ENCODE measurements at places on chromosomes 2 and 18.

DNA sequence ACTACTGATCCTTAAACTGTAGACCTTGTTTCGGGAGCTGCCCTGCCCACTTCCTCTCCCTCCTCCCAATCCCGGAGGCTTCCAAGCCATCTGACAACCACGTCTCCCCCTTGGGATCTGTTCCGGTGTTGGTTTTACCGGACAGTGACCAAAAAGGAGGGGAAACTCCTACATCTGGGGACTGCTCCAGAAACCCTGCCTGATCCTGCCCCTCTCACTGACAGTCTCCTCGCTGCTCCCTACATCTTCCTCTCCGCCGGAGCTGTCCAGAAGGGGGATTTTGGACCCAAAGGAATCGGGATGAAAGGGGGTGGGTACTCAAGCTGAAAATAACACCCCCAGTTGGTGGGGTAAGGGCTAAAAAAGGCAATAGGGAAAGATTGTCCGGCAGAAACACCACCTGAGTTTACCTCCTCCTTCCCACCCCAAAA lies 1.5 kb downstream of the INO80D start:
- DNase-seq = no peak

GRCh38 chr18:47226660-47227059 lies 24.8 kb downstream of the SKOR2 start:
- DNase-seq = no peak

DNA sequence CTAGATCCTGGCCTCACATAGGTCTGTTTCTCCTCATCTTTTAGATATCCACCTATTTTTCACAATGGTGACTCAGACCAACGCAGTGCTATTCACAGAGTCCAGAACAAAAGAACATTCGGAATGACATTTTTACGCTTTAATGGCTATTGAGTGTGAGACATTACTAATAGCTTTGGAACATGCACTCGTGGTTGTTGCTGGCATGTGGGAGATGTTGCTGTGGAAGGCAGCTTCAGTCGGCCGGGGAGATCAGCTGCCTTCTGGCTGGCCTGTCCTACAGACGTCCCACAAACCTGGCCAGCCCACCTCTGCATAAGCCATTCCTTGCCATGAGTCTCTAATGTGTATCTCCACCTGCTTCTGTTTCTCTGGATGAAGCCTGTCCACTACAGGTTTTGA lies 3.4 kb downstream of the MBP start:
- no peak for DNase-seq

GRCh38 chr2:25419678-25420242 lies 78.0 kb upstream of the DNMT3A start:
- no peak for DNase-seq

DNA sequence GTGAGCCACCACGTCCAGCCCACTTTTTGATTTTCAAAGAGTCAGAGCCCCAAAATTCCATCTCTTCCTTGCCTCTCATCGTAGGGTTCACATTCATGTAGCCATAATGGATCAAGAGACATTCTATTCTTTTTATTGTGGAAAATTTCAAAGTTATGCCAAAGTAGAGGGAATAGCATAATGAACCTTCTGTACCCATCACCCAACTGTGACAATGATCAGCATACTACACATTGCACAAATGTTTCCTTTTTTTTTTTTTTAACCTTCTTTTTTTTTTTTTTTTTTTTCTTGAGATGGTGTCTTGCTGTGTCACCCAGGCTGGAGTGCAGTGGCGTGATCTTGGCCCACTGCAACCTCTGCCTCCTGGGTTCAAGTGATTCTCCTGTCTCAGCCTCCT lies 162.4 kb downstream of the EML6 start:
- no peak for DNase-seq

- no peak for DNase-seq
These were observed 1.7 kb upstream of the SLC3A1 start for GRCh38 chr2:44273596-44273995.

DNA sequence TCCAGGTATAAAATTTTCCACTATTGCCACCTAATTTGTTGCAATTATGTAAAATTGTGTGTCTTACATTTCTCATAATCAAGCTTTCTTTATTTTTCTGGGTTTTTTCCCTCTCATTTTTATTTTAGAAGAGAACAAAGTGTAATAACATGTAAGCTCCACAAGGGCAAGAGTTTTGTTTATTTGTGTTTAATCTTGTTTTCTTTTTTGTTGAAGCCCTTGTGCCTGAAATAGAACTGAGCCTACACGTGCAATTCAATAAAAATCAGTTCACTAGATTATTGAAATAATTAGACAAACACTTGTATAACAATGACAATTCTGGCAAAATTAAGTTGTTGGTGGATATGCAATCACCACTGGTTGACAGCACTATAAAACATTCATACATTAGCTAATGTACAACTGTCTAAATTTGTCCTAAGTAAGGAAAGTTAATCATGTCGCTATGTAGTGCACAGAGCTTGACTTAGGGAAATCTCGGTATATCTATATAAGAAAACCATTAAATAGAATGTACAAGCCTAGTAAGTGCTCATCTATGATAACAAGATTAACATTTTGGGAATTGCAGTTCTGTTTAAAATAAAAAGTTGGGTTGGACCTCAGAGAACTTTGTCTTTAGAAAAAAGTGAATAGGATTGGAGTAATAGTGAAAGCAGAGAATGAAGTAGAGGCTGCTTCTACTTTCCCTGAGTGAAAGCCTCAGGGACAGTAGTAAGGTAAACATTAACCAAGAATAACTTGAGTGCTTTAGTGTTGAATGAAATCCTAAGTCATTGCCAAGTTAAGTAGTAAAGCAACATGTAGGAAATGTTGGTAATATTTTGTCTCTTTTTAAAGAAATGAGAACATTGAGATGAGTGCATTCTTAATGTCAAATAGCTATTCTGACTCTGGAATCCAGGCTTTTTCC lies 37.4 kb upstream of the NOL4 start:
- no peak for DNase-seq

DNA sequence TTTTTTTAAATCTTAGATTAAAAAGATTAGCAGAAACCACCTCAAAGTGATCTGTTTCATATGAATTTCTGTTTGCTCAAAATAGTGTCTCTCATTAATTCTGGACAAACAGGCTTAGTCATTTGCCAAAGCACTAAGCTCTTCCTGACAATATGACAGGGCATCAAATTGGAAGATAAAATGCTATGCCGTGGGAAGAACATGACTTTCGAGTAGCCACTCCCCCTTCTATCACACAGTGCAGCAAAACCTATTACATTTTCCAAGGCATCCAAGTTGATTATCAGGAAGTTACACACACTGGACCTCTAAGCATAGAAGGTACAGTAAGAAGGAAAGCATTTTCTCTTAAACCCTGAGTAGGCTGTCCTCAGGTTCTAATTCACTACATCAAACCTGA lies 89.5 kb downstream of the STK39 start:
- no peak for DNase-seq

DNA sequence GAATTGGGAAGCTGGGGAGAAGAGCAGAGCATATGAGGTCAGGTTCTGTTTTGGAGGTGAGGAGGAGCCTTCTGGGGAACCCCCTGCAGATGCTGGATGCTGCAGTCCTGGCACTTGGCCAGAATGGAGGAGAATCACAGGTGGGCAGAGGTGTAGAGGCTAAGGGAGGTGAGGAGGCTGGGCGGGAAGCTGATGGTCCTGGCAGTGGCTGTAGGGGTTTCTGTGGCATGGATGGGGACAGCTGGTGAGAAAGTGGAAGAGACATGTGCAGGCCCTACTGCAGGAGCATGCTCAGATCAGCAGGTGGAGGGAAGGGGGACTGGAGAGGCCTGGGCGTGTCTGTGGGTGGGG lies 101.3 kb downstream of the DYSF start:
- no peak for DNase-seq
